Hematopoietic multipotent progenitor cell treated with erythropoietin and hydrocortisone succinate and interleukin-3 and kit ligand, for 6 days (in vitro differentiated cells): ENCODE measurements at places on chromosomes 5 and 9.

DNA sequence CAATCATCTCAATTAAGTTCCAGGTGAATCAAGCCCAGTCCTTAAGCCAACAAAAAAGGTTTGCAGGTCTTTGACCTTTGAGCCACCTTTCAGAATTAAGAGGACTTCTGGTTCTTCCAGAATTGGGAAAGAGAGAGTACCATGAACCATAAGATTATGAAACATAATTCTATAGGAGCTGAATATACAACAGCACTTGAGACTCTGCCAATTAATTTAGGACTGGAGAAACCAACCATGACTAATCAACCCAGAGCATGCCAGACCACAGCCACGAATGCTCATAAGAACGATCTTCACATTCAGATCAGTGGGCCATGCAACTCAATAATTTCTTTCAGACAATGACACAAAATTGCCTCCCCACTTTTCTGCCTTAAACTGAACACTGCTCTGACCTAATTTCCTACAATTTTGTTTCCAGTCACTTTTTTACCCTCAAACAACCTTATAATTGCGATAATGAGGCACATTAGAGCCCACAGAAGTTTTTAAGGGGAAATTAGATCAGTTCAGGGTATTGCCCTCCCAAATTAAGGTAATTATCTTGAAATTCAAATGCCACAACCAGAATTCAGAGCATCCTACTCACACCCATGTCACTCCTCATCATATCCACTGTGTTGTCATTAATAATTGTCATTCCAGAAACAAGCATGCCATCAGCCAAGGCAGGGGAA lies 213.4 kb downstream of the ATPSCKMT start:
- no peak for DNase-seq

DNA sequence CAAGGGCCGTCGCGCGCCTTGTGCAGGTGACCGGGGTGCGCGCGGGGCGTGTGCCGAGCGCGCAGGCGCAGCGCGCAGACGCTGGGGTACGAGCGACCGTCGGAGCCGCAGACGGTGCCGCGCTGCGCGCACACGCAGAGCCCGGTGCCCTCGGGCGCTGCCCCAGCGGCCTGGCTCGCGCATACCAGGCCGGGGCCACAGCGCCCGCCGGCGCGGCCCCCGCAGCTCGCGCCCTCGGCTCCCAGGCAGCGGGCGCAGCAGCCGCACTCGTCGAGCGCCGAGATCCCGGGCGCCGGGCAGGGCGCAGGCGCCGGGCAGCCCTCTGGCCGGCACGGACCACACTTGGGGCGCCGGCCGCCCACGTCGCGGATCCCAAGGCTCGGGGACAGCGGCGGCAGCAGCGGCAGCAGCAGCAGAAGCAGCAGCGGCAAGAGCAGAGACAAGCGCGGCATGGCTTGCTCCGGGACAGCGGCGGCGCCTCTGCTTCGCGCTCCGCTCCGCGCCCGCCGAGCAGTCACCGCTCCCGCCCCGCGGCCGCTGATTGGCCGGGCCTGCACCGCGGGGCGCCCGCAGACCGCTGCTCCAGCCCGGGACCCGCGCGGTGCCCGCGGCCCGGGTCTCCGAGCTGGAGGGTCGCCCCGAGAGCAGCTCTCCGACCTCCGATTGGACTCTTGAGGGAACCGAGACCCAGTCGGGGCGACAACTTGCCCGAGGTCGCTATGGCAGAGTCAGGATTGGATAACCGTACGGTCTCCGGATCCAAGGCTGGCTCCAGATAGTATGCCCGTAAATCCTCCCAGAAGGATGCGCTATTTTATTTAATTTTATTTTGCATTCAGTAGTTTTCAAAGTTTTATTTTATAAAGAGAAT lies at the start of gene IGFBPL1:
IGFBPL1 (minus strand) TSS at position 482 of the 871 bp plus-strand sequence; CDS start at position 452, 30 bp downstream.
- DNase-seq: peak; percentile 17

GRCh38 chr9:33320230-33320567 lies 29.9 kb downstream of the NFX1 start:
- no peak for DNase-seq

- DNase-seq: no peak
Measured at GRCh38 chr9:134132208-134132870, 3.5 kb upstream of the WDR5 start.

DNA sequence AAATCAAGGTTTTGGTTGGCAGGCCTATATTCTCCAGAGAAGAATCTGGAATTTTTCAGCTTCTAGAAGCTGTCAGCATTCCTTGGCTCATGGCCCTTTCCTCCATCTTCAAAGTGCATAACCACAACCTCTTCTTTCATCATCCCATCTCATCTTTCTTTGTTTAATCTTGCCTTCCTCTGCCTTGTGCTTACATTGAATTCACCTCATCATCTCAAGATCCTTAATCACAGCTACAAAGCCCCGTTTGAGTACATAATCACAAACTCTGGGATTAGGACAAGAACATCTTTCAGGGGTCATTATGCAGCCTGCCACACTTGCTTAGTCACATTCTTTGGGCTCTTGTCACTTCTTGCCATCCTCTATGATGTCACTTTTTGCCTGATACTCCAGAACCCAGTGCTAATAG lies 130.3 kb downstream of the FOXD1 start:
- no peak for DNase-seq

DNA sequence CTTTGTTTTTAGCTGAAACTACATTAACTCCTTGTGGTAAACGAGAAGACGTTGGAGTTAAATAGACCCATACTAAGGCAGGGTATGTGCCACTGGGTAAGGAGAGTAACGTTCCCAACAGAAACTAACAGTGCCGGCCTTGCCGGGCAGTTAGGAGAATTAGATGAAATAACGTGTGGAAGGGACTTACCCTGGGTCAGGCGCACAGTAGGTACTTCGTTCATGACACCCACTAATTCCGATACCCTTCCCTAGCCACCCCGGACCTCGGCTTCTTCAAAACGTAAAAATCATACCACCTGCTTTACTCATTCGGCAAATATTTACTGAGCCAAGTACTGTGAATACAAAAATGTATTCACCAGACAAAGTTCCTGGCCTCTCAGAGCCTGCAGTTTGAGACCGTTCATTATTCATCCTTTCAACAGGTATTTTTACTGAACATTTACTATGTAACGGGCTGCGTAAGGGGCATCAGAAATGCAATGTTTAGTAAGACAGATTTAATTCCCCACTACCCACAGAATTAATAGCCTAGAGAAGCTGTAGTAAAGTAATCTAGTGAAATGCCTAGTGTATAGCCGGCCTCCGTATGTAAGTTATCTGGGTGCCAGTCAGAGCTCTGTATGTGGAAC lies 3.2 kb upstream of the SMIM23 start:
- no peak for DNase-seq

DNA sequence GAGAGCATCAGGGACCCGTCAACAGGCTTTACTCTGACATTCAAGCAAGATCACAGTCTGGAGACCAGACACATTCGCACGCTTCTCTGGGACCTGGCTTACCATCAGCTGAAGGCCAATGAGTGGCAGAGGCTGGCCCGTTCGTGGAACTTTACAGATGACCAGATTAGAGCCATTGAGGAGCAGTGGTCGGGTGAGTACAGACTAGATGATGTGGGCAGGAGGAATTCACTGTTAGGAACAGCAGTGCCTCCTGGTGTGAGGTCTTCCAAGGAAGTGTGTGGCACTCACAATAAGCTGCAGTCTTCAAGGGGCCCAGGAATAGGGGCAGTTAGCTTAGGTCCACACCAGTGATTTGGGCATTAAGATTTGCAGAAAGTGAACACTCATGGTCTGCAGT lies 50.4 kb downstream of the POC5 start:
- DNase-seq: no peak

DNA sequence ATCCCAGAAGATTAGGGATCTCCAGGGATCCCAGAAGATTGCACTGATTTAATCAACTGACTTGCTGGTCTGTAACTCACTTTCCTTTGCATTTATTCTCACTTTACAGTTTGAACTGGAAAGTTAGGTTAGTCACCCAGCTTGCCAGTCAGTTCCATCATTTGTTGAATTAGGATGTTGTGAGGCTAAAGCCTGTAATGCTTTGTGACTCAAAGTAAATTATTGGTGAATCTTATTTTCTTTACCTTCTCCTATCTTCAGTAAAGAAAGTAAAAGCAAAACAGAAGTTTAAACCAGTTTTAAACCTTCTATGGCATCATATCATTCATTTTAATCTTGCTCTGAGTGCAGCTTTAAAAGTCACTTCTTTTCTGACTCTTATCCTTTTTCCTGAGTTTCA lies 85.8 kb downstream of the SLC44A1 start:
- DNase-seq: no peak
